SHP77 treated with DMSO at 0.1 percent for 48 hours (cell line): ENCODE measurements at places on chromosomes 11 and 22.
A peak's percentile ranks its signal among the peaks of the same experiment; 100 is the strongest.

DNA sequence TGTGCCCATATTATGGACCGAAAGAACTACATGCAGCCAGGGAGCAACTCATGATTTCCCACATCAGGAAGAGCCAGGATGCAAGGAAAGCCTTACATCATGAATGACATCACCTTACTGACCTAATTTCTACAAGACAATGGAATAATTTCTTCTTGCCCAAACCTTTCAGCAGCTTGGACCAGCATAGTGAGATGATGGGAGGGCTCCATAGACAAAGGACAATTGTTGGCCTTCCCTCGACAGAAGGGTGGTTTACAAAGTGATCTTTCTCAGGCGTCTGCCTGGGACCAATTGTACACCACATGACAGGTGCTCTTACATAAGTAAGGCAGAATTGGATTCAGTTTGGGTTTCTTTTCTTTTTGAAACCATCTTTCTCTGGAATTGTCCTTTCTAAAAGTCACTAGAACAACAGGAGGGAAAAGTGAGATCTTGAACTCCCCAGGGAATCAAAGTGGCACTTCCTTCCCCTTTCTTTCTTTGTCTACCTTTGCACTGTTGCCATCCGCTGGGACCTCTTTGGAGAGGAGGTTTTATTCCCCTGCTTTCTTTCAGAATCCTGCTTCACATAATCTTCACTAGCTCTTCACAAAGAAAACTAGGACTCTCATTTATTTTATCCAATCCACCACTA, 51.7 kb upstream of the PAK1 start:
- no peak for DNase-seq

DNA sequence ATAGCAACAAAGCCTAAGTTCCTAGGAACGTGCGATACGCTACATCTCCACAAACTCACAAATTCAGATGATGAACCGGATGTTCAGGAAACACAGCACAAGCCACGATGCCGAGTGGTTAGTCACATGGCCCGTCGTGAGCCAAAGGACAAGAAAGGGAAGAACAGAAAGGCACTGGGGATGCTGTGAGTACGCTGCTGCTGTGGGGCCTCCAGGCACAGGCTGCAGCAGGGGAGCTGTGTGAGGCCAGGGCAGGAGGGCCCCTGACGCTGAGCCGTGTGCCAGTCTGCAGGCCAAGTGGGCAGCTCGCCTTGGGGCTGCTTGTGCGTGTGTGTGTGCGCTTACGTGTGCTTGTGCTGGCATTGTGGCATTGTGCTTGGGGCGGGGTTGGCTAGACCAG, 89.4 kb downstream of the CTTN start:
- DNase-seq, result no peak

GRCh38 chr11:69515271-69516245, 34.1 kb downstream of the LINC01488 start:
- DNase-seq, result no peak

GRCh38 chr11:73141309-73142127, 600 bp downstream of the FCHSD2 start:
- DNase-seq, result no peak

- DNase-seq, result no peak
These were observed 167.9 kb upstream of the B3GAT1 start for GRCh38 chr11:134579724-134580609.

DNA sequence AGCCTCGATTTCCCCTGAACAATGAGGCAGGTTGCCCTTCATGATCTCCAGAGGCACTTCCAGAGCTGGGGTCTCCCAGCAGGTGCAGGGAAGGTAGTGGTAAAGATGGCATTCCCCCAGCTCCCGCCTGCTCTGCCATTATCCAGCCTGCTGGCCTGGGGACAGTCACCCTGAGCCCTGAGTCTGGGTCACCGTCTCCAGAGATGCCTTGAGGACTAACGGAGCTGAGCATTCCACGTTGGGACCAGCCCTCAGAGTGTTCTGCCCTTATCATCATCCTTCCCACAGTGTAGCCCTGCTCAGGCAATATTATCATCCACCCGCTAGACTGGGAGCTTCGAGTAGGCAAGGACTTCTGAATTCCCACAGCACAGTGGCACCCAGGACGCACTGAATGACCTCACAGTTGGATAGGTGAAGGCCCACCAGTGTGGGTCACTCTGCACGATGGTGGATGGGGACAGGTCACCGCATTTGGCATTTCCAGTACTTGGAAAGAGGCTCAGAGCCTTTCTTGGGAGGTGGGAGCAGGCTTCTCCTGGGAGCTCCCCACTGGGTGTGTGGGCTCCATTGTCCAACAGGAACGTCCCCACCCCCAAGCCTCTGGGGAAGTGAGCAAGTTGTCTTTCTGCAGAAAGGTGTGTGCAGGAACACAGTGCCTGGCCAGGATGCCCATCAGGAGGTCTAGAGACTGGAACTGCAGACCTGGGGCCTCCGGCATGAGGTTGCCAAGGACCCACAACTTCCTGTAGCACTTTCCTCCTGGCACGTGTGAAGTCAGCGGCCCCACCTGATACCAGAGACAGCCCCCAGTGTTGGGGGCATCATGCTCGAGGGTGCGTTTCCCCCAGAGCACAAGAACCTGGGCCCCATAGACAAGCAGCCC, 51.4 kb upstream of the WNT7B start:
- no peak for DNase-seq

DNA sequence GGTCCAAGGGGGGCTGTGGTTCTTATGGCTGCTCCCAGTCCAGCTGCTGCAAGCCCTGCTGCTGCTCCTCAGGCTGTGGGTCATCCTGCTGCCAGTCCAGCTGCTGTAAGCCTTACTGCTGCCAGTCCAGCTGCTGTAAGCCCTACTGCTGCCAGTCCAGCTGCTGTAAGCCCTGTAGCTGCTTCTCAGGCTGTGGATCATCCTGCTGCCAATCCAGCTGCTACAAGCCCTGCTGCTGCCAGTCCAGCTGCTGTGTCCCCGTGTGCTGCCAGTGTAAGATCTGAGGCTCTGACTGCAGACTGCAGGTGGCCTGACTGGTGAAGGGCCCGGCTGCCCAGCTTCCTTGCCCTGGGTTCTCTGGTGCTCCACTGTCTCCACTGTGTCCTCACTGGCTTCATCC, 696 bp downstream of the KRTAP5-5 start:
- no peak for DNase-seq

- no peak for DNase-seq
These were observed 2.3 kb upstream of the USP28 start for GRCh38 chr11:113877670-113878055.

GRCh38 chr11:10326012-10326964, 21.4 kb downstream of the ADM start:
- DNase-seq, result no peak

- DNase-seq, result no peak
These were observed 105.4 kb downstream of the CACNA1I start for GRCh38 chr22:39675947-39676346.

GRCh38 chr22:44045145-44045544, 21.0 kb downstream of the PARVB start:
- no peak for DNase-seq

DNA sequence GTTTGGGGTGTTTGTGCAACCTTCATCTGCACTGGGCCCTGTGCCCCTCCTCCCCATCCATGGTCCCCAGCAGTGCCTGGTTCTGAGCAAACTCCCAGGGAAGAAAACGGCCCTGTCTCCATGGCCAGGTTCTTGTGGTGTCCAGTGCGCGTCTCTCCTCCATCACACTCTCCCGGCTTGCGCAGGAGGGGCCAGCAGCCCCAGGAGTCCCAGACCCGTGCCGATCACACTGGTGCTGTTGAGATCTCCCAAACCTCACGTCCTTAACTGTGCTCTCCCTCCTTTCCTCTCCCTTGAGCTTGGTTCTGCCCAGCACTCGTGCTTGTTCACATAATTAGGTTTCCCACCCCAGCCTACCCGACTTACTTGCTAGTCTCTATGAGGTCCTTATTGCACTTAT, 10.9 kb upstream of the GRK2 start:
- no peak for DNase-seq

DNA sequence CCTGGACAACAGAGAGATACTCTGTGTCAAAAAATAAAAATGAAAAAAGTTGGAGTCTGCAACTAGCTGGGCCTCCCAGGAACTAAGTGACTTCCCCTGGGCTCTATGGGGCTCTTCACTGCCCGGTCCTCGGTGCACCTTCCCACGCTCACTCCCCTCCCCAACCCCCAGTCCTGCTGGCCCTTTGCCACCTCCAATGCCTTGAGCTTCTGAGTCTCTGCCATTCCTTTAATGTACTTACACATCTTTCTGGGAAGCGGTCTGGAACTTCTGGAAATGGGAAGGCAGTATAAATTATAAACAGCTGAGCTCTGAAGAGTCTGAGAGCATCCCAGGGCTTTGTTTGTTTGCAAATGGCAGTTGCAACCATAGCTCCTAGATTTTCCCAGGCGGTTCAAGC, 5.9 kb upstream of the BATF2 start:
- no peak for DNase-seq

GRCh38 chr22:47811971-47812370, 1049.5 kb downstream of the TBC1D22A start:
- no peak for DNase-seq

- no peak for DNase-seq
These were observed 756.0 kb downstream of the LUZP2 start for GRCh38 chr11:25252854-25253253.

GRCh38 chr22:25572708-25573171, 8.3 kb downstream of the GRK3 start:
- no peak for DNase-seq

DNA sequence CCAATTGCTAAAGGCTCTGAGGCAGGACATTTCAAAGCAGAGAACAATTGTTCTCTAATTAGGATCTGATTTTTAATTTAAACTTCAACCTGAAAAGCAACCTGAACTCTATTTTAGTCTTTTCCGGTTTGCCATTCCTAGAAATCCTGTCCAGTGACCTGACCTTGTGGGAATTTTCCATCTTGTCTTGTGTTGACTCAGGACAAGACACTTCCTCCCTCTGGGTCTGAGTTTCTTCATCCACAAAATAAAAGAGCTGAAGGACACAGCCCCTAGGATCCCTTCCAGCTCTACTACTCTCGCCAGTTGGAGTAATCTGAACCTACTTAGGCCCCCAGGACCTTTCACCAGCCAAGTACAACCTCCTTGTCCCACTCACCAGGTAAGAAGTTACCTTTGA, 66.5 kb upstream of the POU2AF1 start:
- DNase-seq, result no peak

GRCh38 chr11:72829884-72830533, 15.8 kb downstream of the ATG16L2 start:
- DNase-seq, result no peak

DNA sequence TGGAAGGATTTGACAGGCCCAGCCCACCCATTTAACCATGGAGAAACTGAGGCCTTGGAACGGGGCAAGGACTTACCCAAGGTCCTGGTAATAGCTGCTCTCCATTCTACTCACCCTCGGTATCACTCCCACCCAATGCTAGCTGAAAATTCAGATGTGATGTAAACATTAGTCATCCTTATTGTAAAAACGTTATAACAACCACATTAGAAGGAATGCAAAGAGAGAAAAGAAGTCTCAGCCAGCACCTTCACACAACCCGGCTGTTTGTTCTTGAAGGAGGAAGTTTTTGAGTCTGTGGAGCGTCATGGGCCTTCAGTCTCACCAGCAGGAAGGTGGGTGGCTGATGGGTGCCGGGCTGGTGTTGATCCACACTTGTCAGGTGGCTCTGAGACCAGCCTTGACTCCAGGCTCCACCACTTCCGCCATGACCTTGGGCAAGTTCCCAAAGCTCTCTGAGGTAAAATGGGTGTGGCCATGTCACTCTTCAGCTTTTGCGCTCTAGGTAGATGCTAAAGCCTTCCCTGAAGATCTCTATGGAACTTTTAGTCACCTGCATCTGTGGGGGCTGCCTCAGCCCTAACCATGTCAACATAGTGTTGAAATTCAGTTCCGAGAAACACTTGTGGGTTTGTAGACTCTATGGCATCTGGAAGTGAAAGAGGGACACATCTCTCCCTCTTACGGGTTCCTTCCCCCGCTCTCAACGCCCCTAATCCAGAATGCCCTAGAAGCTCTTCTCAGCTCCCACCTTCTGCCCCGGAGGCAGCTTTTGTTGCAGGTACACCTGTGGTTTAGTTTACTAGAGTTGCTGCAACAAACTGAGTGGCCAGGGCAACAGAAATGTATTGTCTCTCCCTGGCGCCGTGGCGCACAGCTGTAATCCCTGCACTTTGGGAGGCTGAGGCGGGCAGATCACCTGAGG, 14.8 kb downstream of the CD6 start:
- DNase-seq, result no peak

DNA sequence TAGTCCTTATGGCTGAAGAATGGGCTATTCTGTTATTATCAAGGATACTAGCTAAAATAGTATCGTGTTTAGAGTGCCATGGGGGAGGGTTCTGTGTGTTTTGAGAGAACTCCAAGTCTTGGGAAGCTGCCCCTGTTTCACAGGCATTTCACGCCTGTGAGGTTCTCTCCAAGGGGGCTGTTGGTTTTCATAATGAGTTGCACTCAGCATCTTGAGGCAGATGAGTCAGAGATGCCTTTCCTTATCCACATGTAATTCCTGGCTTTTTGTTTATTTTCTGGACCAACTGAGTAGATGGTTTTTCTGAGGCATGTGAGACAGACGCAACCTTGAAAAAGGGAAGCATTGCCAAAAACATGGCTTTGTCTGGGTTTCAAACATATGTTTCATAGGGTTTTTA, 203.7 kb downstream of the ARHGAP42 start:
- no peak for DNase-seq

- no peak for DNase-seq
These were observed 66.2 kb downstream of the GRIK4 start for GRCh38 chr11:120577624-120578363.

GRCh38 chr22:19169947-19170318, 8.6 kb downstream of the SLC25A1 start:
- no peak for DNase-seq

- no peak for DNase-seq
These were observed 840 bp downstream of the SEZ6L start for GRCh38 chr22:26170112-26170492.

DNA sequence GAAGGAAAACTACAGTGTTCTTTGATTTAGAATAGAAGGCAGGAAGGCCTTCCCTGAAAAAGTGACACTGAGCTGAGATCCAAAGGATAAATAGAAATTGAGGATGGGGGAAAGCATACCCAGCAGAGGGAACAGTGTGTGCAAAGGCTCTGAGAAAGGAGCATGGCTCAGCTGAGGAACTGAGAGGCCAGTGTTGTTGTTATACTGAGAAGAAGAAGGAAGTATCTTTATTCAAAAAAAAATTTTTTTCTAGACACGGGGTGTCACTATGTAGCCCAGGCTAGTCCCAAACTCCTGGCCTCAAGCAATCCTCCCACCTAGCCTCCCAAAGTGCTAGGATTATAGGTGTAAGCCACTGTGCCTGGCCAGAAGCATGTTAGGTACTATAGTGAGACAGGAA, 3.5 kb upstream of the PIK3C2A start:
- DNase-seq, result no peak

GRCh38 chr22:42856865-42857704, at the start of gene ARFGAP3:
TSS of gene ARFGAP3 (minus strand) at chr22:42857273. CDS start at chr22:42857182, 91 bp downstream.
- DNase-seq, result peak; percentile 67

DNA sequence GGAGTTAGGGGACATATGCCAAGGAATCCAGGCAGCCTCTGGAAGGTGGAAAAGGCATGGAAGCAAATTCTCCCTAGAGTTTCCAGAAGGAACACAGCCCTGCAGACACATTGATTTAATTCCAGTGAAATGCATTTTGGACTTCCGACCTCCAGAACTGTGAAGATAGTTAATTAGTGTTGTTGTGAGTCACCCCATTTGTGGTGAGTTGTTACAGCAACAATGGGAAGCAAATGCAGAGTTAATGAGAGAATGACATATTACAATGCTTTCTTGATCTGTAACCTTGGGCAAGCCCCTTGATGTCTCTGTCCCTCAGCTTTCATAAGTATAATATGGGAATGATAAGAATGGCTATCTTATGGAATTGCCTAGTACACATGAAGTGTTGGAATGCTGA, 178.7 kb downstream of the KIRREL3 start:
- DNase-seq, result no peak
